ENCODE measurements at places on chromosomes 2 and 18.
A peak's percentile ranks its signal among the peaks of the same experiment; 100 is the strongest.

DNA sequence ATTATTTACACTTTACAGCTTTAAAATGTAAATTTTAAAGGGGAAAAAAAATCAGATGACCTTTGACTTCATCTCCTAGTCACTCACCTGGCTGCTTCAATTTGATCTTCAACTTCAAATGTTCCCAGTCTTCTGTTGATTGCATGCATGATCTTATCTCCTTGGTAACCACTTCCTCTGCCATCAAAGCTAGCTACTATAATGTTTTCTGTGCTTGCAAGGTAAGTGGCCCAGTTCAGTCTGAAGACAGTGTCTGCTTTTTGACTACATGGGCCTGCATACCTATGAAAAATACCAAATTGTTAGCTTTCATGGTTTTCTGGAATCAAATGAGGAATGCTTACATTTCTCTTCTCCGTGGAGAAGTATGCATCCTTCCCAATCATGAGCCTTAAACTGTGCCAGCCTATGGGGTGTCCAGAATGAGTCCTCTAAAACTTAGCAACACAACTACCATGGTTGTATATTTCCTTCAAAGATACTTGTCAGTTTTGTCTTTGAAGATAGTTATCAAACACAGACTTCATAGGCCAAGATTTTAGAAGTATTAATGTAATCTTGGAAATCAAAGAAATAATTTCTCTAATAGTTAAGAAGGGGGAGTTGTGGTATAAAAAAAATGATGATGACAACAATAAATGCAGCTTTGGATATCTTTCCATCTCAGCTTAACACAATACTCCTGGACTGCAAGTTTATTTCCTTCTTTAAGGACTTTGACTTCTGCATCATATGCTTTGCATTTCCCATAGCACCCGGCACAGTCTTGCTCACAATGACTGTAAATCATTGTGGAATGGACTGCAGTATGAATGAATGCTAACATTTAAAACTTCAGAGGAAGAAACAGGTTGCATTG is 62.1 kb downstream of the DPP4 start:
- no peak for DNase-seq

DNA sequence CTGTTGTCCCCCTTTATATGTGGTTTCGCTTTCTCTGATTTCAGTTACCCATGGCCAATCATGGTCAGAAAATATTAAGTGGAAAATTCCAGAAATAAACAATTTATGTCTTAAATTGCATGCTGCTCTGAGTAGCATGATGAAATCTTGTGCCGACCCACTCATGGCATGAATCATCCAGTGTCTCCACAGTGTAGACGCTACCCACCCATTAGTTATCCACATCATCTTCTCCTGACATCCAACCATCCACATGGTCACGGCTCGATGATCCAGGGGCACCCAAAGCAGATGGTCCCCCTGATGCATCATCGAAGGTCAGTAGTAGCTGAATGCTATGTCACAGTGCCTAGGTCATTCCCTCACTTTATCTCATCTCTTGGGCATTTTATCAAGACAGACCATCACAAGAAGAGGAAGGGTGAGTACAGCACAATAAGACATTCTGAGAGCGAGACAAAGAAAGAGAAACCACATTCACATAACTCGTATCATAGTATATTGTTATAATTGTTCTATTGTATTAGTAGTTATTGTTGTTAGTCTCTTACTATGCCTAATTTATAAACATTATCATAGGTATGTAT is 44.1 kb upstream of the ACKR3 start:
- no peak for DNase-seq

DNA sequence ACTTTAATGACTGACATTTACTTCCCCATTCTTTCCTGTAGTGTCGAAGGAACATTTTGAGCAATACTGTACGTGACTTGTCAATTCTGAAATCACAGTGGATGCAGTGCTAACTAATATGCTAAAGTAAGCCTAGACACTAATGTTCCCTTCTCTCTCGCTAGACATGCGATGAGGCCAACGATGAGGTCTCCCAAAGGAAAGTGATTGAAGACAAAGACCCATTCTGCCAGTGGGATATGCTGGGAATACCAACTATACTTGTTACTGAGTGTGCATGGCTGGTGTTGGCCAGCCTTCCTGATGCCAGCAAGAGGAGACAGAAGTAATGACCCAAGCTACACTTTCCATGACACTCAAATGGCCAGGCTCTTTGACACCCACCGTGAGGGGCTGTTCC is 2.5 kb upstream of the SERPINE2 start:
- DNase-seq: no peak

- no peak for DNase-seq
These were observed 41.8 kb upstream of the CTAGE1 start for GRCh38 chr18:22459491-22459890.

DNA sequence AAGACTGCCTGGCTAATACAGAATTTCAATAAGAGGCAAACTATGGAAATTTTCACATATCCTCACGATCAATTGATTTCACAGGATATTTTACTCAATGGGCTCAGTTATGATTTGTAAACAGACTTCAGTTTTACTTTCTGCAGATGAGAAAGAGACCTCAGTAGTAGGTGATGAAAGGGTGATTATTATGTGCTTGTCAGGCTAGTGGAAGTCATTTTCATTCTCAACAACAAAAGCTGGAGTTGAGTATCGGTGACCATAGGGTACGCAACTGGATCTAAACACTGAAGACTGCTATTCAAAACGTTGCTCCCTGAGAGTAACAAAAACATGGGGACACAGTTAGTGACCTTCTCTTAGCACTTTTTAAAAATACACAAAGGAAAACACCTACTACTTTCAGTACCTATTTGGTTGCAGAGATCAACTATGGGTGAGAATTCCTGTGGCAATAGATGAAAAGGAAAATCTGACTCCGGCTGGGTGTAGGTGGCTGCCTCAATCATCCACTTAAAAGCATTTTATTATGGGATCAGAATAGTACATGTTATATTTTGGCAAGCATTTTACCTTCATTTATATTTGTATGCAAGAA is 126.2 kb upstream of the VRK2 start:
- no peak for DNase-seq

DNA sequence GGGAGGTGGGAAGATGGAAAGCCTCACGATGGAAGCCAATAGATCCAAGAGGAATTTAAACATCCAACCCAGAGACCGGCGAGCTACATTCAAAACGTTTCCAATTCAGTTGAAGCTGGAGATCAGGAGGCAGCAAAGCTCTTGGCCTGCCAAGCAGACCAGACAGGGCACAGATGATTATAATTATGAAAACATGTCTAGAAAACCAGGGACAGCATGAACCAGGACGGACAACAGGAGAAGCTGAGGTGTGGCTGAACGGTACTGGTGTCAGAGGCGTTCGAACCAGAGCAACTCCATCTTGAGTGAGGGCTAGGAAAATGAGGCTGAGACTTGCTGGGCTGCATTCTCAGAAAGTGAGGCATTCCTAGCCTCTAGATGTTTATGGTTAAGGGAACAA is 102.2 kb upstream of the CCDC150 start:
- DNase-seq: no peak

GRCh38 chr2:167827352-167828097 is 419.9 kb downstream of the STK39 start:
- DNase-seq: no peak

DNA sequence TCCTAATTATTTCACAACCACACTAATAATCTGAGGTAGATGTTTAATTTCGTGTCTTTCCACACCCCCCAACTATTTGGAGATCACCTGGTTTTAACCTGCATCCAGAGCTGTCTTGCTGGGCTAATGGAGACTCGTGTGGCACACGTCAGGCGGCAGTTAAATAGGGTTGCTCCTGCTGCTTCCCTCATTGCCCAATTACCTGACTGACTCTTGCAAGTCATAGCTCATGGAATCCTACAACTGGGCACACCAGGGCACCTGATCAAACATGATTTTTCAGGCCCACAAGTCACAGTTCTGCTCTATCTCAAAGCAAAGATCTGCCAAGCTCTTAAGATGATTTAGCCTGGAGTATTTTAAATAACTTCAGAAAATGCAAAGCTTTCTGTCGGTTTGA is 1430.4 kb upstream of the ACVR2A start:
- no peak for DNase-seq

GRCh38 chr2:98379311-98380202 is 33.3 kb downstream of the CNGA3 start:
- no peak for DNase-seq

GRCh38 chr2:101230541-101231001 is 22.1 kb upstream of the CNOT11 start:
- DNase-seq: no peak

GRCh38 chr2:232377841-232378734 is 463 bp upstream of the ALPP start:
- peak; percentile 20 for DNase-seq

DNA sequence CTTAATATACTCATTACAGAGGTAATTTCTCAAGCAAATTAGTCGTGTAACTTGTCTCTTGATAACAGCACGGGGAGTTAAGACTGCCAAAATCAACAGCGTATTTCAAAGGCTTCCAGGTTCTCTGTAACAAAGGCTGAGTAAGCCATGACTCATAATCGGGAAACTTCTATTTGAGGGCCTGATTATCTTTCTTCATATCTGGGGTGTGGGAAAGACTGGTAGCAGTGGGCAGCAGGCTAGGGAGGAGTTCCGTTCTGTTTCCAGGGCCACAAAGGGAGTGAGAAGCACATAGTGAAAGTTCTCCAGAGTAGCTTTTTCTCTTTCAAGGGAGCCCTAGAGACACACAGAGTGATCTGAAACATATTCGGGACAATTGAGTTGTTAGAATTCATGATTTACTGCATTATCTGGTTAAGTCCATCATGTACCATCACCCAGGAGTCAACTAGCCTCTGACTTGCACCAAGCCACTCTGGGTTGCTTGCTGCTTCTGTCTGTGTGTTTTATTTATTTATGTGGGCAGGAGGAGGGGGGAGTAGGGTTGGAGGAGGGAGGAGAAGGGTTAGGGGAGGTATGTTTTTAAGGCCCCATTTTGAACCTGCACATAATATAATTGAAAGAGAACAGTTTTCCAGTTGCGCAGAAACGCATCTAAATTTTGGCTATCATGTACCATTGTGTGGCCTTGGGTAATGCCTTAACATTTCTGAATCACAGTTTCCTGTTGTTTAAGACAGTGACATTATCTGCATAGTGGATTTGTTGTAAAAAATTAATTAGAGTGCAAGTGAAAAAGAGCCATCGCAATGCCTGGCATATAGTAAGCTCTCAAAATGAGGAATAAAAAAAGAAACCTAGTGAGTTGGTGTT is 80.5 kb upstream of the ITPRID2 start:
- peak; percentile 99 for DNase-seq

DNA sequence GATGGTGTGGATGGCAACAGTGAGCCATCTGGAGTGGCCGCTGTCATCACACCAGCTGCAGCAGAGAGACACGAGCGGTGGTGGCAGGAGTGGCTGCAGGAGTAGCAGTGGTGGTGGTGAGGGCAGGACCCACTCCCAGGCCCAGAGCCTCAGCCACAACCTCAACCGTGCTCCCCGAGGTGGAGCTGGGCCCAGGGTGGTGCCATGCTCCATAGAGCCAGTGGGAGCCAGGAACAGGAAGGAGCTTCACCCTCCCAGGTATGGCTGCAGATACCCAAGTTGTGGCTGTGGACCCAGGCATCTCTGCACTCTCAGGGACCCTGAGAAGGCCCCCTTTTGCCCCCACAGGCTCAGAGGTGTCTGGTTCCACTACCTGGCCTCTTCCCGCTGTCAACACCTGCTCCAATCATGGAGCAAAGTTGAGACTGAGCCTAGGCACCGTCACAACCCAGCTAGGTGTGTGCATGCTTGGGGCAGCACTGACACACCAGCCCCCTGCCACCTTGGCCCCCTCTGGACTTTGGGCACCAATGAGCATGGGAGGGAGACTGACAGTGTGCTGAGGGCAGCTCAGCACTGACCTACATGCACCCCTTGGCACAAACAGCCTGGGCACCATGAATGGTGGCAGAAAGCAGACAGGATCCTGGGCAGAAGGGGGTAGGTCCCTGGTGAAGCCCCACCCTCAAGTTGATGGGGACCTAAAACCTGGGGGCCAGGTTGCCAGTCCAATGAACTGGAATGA is 188.9 kb downstream of the NDUFA10 start:
- DNase-seq: no peak

GRCh38 chr2:231259104-231259503 is 60.7 kb downstream of the ARMC9 start:
- DNase-seq: no peak

GRCh38 chr18:53948991-53949390 is 275.5 kb downstream of the MBD2 start:
- no peak for DNase-seq

DNA sequence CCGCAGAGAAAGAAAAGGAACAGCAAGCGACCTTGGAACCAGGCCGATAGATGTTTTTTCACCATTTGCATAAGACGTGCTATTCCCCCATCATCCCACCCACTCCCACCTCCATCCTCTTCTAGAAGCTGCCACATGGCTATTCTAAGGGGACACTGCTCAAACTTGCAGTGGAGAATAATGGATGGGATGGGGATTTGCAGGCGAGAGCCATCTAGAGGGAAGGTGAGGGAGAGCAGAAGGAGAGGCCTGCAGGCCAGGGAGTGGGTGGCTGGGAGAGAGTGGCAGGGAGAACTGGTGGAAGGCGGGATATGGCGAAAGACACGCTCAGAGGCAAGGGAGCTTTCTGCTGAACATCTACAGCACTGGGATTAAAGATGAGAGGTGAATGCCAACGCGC is 84.9 kb downstream of the MAPK4 start:
- DNase-seq: no peak

DNA sequence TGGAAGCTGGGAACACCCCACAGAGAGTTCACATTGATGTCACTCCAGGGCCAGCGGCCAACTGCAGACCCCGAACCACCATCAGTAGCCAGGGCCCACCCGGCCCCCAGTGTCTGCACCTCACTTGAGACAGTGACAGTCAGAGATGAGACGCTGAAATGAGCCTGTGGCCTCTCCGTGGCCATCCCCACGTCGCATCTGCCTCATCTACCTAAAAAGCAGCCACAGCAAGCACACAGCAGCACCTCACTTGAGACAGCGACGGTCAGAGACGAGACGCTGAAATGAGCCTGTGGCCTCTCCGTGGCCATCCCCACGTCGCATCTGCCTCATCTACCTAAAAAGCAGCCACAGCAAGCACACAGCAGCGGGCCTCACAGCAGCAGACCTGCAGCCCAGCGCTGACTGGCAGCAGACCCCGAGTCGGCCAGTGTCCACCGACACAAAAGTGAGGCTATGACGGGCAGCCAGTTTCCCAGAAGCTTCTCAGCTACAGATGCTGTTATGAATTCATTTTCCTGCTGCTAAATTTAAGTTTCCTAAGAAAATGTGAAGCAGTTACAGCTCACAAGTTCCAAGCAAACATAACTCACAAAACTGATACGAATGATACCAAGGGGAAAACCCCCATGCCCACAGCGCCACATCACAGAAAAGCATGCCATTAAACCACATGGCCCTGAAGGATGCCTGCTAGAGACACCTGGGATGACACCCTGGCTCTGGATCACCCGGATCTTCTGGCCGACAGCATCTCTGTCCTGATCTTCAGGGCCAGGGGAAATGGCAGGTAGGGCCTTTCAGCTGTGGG is 27.7 kb downstream of the SNORC start:
- DNase-seq: no peak

GRCh38 chr2:78009289-78009688 is 487.1 kb upstream of the LRRTM4 start:
- DNase-seq: no peak

DNA sequence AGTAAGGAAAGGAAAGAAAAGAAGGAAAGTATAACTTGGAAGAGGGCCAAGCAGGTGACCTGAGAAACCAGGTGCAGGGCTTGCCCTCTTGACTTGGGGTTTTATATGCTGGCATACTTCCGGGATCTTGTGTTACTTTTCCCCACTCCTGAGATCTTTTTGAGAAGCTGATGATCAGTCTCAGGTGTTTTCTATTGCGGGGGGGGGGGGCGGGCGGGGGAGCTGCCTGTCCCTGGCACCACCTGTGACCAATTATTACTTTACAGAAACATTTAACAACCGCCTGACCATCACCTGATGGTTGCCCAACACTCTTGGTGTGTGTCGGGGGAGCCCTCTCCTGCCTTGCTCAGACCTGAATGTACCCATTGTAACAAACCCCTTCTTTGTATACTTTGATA is 6.9 kb upstream of the CASP10 start:
- no peak for DNase-seq
